ENCODE measurements at places on chromosomes 3 and 15.

- no peak for DNase-seq
- no peaks in the 10 kb centered on the region for H3K4me1 ChIP-seq
- H3K27ac ChIP-seq, result no peak overlapping the region
- no peaks in the 10 kb centered on the region for H3K36me3 ChIP-seq
Measured at GRCh38 chr3:3333571-3333970, 154.1 kb upstream of the CRBN start.

- H3K4me1 ChIP-seq, result peaks cover 23% of the 10 kb centered on the region
- H3K4me3 ChIP-seq, result no peak overlapping the region
- no peaks in the 10 kb centered on the region for H3K27me3 ChIP-seq
- no peaks in the 10 kb centered on the region for H3K36me3 ChIP-seq
- DNase-seq, result no peak
- H3K27ac ChIP-seq, result no peak overlapping the region
Measured at GRCh38 chr3:194827486-194827885, 141.8 kb downstream of the FAM43A start.

DNA sequence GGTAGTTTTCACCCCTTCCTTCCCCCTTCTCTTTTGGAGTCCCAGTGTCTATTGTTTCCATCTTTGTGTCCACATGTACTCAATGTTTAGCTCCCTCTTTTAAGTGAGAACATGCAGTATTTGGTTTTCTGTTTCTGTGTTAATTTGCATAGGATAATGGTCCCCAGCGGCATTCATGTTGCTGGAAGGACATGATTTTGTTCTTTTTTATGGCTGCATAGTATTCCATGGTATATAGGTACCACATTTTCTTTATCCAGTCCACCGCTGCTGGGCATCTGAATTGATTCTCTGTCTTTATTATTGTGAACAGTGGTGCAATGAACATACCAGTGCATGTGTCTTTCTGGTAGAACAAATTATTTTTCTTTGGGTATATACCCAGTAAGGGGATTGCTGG, 7.7 kb upstream of the HDGFL3 start:
- no peaks in the 10 kb centered on the region for H3K4me1 ChIP-seq
- DNase-seq, result no peak
- H3K27ac ChIP-seq, result no peak overlapping the region
- H3K27me3 ChIP-seq, result no peaks in the 10 kb centered on the region
- H3K36me3 ChIP-seq, result no peaks in the 10 kb centered on the region

DNA sequence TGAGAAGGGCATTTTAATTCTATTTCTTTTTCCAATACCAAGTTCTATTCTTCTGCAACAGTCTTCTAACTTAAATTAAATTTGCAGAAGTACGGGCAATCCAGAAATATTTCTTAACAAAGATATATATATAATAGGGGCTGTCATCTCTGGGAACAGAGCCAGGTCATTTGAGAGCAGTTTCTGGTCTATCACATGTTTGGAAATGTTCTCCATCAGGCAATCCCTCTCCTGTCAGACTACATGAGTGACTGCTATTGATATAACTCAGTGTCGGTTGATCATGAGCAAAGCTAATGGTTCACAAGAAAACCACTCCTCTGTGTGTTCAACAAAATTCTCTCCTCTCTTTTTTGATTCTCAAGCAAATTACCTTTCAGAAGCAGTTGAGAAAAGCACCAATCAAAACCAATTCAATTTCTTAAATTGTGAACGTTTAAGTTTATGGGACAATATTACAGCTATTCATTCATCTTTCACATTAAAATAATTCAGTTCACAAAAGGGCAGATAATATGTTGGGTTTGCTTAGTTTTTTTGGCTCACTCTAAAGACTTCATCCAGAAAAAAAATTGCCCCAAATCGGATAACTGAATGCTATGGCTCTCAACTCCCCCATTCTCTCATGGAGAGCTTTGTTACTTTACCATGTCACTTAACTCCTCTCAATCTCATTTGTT, 152.9 kb upstream of the TGFBR2 start:
- no peaks in the 10 kb centered on the region for H3K27me3 ChIP-seq
- H3K27ac ChIP-seq, result no peak overlapping the region
- DNase-seq, result peak; percentile 41
- no peak overlapping the region for H3K4me3 ChIP-seq
- no peaks in the 10 kb centered on the region for H3K36me3 ChIP-seq
- H3K4me1 ChIP-seq, result peaks cover 2% of the 10 kb centered on the region

GRCh38 chr15:90300988-90301706, 35.7 kb downstream of the NGRN start:
- H3K27ac ChIP-seq, result no peak overlapping the region
- peak; percentile 58 for DNase-seq
- no peaks in the 10 kb centered on the region for H3K36me3 ChIP-seq
- no peaks in the 10 kb centered on the region for H3K4me1 ChIP-seq

DNA sequence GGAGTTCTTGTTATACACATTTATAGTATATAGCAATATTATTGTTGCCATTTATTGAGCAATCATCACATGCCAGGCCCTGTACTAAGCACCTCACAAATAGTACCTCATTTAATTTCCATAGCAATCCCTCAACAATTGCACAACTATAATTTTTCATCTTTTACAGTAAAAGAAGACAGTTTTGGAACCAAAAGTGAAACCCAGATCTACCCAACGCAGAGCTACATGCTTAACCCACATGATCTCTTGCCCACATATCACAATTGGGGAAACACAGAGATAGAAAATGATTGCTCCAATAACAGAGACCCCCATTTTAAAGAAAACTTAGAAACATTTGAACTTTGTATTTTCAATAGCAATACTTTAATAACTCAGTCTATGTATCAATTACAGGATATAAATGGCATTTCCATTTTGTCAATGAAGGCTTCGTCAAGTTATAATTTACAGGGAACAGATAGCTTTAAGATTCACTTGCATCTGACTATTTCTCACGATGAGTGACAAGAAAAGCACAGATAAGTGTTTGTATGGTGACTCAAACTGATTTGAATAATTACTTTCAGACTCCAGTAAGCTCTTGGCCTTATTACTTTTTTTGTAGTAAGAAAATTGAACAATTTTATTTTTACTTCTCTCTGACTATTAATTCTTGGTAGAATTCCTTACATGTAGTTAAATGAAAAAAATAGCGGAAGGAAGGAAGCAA, 38.7 kb upstream of the CCDC50 start:
- no peak overlapping the region for H3K4me3 ChIP-seq
- no peak overlapping the region for H3K27ac ChIP-seq
- no peaks in the 10 kb centered on the region for H3K27me3 ChIP-seq
- DNase-seq, result peak; percentile 7

GRCh38 chr15:35737441-35737840, 191.5 kb upstream of the DPH6 start:
- peaks cover 11% of the 10 kb centered on the region for H3K4me1 ChIP-seq
- DNase-seq, result no peak
- no peaks in the 10 kb centered on the region for H3K27me3 ChIP-seq
- no peak overlapping the region for H3K4me3 ChIP-seq
- no peaks in the 10 kb centered on the region for H3K36me3 ChIP-seq

DNA sequence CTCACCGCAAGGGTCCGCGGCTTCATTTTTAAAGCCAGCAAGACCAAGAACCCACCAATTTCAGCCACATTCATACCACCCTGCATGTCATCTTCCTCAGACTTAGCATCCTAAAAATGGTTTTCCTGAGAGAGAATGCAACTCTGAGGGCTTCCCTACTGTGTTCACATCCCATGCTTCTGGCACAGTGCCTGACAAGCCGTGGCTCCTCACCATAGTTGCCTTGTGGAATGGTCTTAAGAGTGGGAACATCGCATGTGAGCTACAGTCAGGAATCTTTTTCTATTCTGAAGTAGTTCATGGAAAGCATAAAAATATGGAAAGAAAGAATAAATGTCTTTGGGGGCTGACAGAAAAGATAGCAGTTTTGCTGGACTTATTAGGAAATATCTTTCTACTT, 120.3 kb downstream of the RAP2B start:
- no peak overlapping the region for H3K27ac ChIP-seq
- H3K36me3 ChIP-seq, result no peaks in the 10 kb centered on the region
- no peak overlapping the region for H3K4me3 ChIP-seq
- H3K4me1 ChIP-seq, result no peaks in the 10 kb centered on the region
- DNase-seq, result no peak

GRCh38 chr3:17119201-17120072, 234.7 kb downstream of the PLCL2 start:
- no peaks in the 10 kb centered on the region for H3K27me3 ChIP-seq
- DNase-seq, result no peak
- H3K4me1 ChIP-seq, result no peaks in the 10 kb centered on the region
- H3K36me3 ChIP-seq, result no peaks in the 10 kb centered on the region
- H3K4me3 ChIP-seq, result no peak overlapping the region

DNA sequence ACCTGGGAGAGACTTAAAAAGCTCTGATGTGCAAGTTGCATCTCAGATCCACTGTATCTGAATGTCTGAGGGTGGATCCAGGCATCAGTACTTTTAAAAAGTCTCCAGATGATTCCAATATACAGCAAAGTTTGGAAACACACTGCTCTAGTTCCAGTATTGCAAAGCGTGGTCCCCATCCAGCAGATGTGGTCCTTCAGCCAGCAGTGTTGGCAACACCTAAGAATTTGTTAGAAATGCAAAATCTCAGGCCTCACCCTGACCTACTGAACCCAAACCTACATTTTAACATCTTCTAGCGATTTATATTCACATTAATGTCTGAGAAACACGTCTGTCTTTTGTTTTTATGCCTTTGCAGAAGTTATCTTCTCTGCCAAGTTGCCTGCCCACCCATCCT, 32.2 kb upstream of the SGO1 start:
- no peaks in the 10 kb centered on the region for H3K27me3 ChIP-seq
- H3K36me3 ChIP-seq, result no peaks in the 10 kb centered on the region
- H3K4me1 ChIP-seq, result no peaks in the 10 kb centered on the region

DNA sequence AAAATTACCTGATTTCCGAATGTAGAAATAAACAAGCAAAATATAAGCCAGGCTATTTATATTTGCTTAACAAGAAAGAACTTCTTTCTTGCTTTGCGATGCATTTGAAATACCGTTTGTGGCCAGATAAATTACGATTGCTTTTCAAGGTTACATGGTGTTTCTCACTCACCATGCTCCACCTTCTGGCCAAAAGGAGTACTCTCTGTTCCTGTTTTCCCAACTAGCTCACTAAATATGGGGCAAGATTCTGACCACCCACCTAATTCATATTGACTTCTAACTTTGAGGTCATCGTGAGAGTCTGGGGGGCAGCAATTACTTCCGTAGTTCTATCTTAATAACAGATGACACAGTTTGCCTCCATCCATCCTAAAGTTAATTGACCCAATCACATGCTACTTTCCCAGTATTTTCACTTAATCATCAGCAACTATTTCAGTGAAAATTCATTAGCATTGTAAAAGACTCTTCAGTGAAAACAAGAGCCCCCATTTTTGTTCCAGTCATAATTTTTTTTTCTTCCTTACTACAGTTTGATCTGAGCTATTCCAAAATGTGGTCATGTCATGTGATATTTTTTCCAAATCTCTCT, 25.9 kb downstream of the ACP3 start:
- H3K4me3 ChIP-seq, result no peak overlapping the region
- no peaks in the 10 kb centered on the region for H3K27me3 ChIP-seq
- no peak overlapping the region for H3K27ac ChIP-seq
- peak; percentile 70 for DNase-seq
- H3K4me1 ChIP-seq, result peaks cover 5% of the 10 kb centered on the region

- H3K27me3 ChIP-seq, result peaks cover 15% of the 10 kb centered on the region
- no peaks in the 10 kb centered on the region for H3K36me3 ChIP-seq
- H3K27ac ChIP-seq, result no peak within 1 kb of the TSS
- H3K4me1 ChIP-seq, result no peaks in the 10 kb centered on the region
Measured at GRCh38 chr3:77039606-77040171, at the start of gene ROBO2. Gene ROBO2, plus strand, starts transcription at chr3:77040099. Its CDS starts 687 bp downstream, at chr3:77040786.

- H3K27ac ChIP-seq, result no peak overlapping the region
- no peaks in the 10 kb centered on the region for H3K36me3 ChIP-seq
- H3K4me1 ChIP-seq, result no peaks in the 10 kb centered on the region
Measured at GRCh38 chr15:39312984-39313383, 267.9 kb upstream of the THBS1 start.

GRCh38 chr15:57624730-57625129, 33.0 kb downstream of the MYZAP start:
- DNase-seq, result no peak
- H3K27ac ChIP-seq, result no peak overlapping the region
- no peak overlapping the region for H3K4me3 ChIP-seq
- H3K4me1 ChIP-seq, result peaks cover 3% of the 10 kb centered on the region
- peaks cover 52% of the 10 kb centered on the region for H3K36me3 ChIP-seq

DNA sequence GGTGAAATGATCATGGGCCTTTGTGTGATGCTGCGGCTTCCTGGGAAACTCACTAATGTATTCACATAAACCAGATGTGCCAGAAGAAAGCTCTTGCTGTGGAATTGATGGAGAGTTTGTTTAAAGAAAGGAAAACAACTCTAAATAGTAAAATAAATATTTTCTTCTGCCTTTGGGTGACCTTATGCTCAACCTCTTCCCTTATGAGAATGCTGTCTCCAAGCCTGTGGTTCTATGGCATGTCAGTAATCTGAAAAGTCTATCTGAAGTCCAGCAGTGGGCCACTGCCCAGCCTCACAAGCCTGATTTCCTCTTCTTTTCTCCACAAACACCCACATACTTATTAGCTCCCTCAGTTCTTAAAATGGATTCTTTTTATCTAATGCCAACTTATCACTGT, 49.9 kb upstream of the PHLDB2 start:
- DNase-seq, result no peak
- no peaks in the 10 kb centered on the region for H3K27me3 ChIP-seq

GRCh38 chr3:155956508-155957411, 86.3 kb downstream of the GMPS start:
- no peak for DNase-seq
- H3K4me1 ChIP-seq, result peaks cover 4% of the 10 kb centered on the region
- H3K4me3 ChIP-seq, result no peak overlapping the region

- H3K27me3 ChIP-seq, result peaks cover 100% of the 10 kb centered on the region
- H3K4me1 ChIP-seq, result peaks cover 9% of the 10 kb centered on the region
- DNase-seq, result no peak
- no peaks in the 10 kb centered on the region for H3K36me3 ChIP-seq
- H3K27ac ChIP-seq, result no peak overlapping the region
Measured at GRCh38 chr15:52795464-52796227, 5.5 kb upstream of the ONECUT1 start.

DNA sequence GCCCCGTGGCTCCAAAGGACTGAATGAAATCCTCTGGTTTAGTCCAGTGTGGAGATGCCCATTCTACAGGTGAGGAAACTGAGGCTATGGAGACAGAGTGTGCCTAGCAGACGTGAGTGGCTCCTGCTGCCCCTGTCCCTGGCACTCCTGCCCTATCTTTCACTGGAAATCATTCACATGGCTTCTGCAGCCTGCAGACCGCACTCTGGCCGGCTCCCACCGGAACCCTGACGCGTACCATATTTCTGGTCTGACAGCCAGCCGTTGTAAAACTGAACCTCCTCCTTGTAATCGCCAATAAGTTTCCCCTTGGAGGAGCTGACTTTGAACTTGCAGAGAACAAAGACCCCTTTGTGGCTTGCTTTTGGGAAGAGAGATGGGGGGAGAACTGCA, 136.5 kb downstream of the CHSY1 start:
- no peak overlapping the region for H3K4me3 ChIP-seq
- no peaks in the 10 kb centered on the region for H3K27me3 ChIP-seq
- H3K27ac ChIP-seq, result no peak overlapping the region
- no peak for DNase-seq
- no peaks in the 10 kb centered on the region for H3K36me3 ChIP-seq
- H3K4me1 ChIP-seq, result peaks cover 5% of the 10 kb centered on the region
